ENCODE measurements at places on chromosomes 2 and 18. TPM values are rescaled to one million over a fixed set of nuclear protein-coding genes. Genes with fewer than 3 reads are reported as not detected.
A peak's percentile ranks its signal among the peaks of the same experiment; 100 is the strongest.

DNA sequence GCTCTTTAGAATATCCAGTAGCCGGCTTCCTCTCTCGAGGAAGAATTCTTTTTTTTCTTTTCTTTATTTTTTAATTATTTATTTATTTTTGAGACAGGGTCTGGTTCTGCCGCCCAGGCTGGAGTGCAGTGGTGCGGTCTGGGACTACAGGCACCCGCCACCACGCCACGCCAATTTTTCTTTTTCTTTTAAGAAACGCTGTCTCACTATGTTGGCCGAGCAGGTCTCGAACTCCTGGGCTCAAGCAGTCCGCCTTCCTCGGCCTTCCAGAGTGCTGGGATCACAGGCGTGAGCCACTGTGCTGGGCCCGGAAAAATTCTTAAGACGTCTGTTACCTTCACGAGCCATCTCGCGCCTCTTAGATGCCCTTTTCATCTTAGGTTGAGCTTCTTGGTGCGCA is 931 bp upstream of the TMEM131 start:
- peak; percentile 38 for DNase-seq

- DNase-seq = no peak
Observed at GRCh38 chr2:214104219-214104618, 306.6 kb upstream of the VWC2L start.

DNA sequence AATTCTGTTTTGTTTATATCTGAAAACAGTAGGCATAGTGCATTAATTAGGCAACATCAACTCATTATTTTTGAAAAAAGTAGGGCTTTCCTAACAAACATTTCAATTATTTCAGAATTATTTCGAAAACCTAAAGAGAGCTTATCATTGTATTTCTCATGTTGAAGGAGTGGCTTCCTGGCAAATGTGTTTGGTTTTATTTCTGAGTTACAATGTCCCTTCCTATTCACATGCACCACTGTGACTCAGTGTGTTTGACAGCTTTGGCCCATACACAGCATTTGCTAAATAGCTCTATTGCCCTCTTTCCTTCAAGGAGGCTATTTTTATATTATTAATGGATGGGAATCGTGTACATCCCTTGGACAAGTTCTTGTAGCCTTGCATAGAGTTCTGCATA is 205.9 kb downstream of the PTGR3 start:
- no peak for DNase-seq

DNA sequence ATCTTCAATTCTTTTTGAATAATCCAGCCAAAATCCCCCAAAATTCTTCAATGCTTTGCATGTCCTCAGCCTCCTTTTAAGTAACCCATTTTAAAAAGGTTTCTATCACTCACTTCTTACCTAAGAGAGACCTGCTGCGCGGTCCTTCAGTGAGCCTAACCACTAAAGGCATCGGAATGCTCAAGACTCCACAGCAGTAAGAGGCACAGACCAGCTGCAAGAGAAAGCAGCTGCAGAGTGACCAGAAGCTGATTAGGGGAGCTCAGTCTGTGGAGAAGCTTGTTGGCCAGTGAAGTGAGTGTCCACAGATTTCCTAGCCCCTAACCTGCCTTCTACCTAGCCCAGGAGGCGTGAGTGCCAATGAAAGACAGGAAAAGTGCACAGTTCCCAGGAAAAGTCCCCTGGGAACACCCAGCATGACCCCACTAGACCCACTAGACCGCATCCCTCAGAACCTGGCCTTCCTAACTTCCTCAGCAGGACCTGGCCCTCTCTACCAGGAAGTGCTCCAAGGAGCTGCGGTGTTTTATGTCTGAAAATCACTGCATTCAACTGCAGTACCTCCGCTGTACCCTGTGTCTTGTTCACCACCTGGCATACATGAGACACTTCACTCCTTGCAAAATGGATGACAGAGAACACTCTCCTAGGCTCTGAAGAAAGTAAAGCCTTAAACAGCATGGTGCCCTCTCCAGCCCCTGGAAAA is 10.1 kb downstream of the MBOAT2 start:
- DNase-seq = no peak

- no peak for DNase-seq
Observed at GRCh38 chr2:176091329-176092258, 927 bp upstream of the HOXD13 start.

CENPA gene
- total RNA-seq = 1.7 TPM

All from mucosa of descending colon (tissue), 3 donors.